ENCODE measurements at places on chromosomes 2 and 18.

DNA sequence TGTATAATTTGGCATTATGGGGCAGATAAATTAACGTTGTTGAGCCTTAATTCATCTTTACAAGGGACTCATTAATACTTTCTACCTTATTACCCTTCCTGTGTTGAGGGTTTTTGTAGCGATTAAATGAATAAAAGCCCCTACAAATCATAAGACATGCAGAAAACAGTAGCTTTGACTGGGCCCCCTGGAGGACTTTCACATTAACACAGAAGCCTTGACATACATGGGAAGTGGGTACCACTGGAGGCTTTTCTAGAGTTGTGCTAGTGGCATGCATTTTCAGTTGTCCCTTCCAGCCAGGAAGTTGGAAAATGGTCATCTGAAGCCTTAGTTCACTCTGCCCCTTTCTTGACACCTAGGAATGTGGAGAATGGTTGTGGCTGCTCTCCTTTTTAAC lies 30.2 kb downstream of the MTA3 start:
- no peak for DNase-seq

GRCh38 chr18:76806301-76806700 lies 16.1 kb upstream of the ZNF236 start:
- DNase-seq, result no peak

- no peak for DNase-seq
Observed at GRCh38 chr2:174776223-174776622, 12.0 kb upstream of the CHRNA1 start.

GRCh38 chr2:234136461-234136860 lies 86.0 kb downstream of the SPP2 start:
- no peak for DNase-seq

GRCh38 chr2:71223767-71224333 lies 3.1 kb downstream of the PAIP2B start:
- DNase-seq, result peak; percentile 52

DNA sequence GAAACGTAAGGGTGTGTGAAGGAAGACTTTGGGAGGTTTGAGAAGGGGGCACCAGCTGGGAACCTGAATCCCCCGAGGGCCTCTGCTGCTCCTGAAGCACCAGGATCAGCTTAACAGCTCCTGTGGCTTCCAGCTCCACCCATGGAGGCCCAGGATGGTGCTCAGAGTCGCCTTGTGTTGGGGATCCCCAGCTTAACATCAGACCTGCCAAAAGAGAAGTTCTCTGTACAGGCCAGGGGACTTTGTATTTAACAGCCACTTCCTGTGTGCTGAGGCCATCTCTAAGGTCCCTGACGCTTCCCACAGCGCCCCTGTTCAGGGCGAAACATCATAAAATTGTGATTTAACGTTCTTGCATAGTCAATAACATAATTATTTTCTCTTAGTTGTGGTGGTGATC lies 77.5 kb downstream of the NCK2 start:
- DNase-seq, result peak; percentile 72

- DNase-seq, result no peak
Observed at GRCh38 chr2:133607679-133608078, 39.4 kb upstream of the NCKAP5 start.

- no peak for DNase-seq
Observed at GRCh38 chr2:239831861-239832489, 193.2 kb downstream of the NDUFA10 start.

GRCh38 chr2:225615514-225615913 lies 216.0 kb downstream of the NYAP2 start:
- no peak for DNase-seq

DNA sequence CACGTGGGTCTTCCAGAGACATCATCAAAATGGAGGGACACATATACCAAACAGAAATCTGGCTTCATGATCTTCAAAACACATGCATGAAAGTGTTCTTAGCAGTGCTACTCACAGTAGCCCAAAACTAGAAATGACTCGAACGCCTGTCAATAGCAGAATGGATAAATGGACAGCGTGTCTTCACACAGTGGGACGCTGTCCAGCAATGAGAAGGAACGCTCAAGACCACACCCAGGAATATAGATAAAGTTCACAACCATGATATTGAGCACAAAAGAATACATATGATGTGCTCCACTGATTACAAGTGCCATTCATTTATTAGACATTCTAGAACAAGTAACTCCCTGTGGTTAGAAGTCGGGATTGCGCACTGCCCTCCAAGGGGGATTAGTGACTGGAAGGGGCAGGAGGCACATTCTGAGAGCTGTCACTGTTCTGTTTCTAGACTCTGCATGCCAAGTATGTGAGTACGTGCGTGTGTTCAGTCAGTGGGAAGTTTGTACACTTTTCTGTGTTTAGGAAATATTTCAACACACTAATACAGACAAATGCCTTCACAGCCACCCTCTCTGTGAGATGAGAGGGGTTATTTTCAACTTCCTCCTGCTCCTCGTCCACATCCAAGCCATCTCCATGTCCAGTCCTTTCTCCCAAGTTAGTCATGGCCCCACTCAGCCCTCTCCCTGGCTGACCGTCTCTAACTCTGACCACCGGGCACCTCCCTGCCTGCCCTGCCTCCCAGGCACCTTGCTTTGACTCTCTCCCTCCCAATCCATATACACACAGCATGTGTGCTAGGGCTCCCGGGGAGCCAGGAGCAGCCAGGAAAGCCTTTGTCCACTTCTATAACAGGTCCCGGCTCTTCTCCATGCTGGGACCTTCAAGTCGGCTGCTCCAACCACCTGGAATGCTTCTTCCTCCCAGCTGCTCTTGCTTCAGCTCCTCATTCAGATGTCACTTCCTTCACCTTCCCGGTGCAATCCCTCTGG lies 26.9 kb upstream of the TNS1 start:
- DNase-seq, result no peak

DNA sequence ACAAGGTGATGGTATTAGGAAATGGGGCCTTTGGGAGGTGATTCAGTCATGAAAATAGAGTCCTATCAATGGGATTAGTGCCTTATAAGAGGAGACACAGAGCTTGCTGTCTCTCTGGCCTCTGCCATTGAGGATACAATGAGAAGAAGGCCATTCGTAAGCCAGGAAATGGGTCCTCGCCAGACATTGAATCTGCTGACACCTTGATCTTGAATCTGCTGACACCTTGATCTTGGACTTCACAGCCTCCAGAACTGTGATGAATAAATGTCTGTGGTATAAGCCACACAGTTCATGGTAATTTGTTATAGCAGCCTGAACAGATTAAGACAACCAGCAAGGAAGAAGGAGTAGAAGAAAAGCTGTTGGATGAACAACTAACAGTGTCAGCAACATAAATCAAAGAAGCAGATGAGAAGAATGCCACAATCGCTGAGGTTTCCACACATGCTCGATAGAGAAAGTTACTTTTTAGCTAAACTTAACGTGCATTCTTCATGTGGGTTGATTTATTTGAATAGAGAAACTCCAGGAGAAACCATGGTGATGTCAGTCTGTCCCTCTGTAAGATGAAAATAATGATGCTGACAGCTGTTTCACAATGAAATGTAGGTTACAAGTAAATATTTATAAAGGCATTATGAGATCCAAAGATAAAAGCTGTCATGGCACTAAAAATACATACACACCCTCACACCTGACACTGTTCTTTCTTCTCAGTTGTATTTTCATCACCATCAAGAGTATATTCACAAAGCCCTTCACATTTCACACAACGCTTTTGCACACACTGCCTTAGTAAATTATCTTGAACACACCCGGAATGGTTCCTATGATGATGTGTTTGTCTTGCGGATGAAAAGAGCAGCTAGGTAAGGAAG lies 153.7 kb upstream of the NCK2 start:
- DNase-seq, result no peak

GRCh38 chr2:39128919-39129391 lies 8.1 kb upstream of the SOS1 start:
- no peak for DNase-seq

DNA sequence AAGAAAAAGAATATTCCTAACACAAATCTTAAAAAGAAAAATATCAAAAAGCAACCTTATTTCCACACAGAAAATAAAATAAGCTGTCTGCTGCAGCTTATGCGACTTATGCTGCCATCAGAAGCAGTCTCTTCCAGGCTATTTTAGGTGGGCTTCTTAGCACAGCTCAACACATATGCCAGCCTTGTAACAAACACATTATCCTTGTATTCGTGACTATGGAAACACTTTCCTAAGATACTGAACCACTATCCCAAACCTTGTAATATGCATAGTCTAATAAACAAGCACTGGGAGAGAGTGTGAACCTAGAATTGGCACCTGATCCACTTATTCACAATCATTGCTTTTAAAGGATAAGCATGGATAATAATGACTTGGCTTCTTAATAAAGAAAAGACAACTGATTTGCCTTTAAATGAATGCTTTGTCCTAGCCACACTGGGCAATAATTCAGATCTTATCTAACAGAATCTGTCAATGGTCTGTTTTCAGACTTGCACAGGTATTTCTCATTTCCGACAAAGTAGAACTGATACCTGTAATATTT lies 40.0 kb upstream of the RNU4ATAC start:
- no peak for DNase-seq

GRCh38 chr18:30616414-30616813 lies 426.1 kb downstream of the DSC3 start:
- DNase-seq, result no peak

- no peak for DNase-seq
Observed at GRCh38 chr2:118698564-118698963, 148.9 kb downstream of the EN1 start.

GRCh38 chr18:22348521-22349316 lies 69.0 kb downstream of the CTAGE1 start:
- DNase-seq, result no peak

GRCh38 chr2:238908960-238909951 lies 61.4 kb downstream of the TWIST2 start:
- no peak for DNase-seq

- peak; percentile 4 for DNase-seq
Observed at GRCh38 chr2:235776531-235776930, 282.7 kb downstream of the AGAP1 start.

DNA sequence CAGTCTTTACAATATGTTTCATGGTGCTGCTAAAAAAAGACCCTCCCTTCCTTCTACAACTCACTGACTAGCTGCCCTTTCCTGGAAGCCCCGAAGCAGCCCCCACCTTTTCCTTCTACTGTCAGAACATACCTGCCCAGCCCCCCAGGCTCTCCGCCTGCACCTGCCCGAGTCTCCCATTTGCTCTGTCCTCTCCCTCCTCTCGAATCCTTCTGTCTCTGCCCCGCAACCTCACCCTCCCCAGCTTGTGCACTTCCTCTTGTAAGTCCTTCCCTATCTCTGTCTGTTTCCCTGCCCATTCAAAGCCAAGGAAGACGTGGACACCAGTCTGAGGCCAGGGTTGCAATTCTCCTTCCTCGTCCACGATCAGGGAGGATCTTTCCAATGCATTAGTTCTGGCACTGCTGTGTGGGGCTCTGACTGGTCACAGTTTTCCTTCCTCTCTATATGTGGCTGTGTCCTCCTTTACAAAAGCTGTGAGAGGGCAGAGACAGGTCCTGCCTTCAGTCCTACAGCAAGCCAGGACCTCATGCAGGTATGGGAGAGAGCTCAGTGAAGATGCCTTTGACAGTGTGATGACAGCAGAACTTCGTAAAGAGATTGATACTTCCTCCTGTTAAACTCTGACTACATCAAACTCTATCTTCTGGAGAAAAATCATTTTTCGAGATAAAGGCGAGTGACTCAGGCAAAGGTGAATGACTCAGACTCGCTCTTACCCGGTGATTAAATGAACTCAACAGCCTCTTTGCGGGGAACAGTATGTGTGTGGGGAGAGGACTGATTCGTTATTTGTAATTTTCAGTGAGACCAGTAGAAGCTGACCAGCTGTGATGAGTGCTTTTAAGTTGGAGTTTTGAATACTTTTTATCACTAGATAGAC lies 14.2 kb downstream of the TNFRSF11A start:
- DNase-seq, result no peak

GRCh38 chr2:214529021-214529420 lies 118.2 kb downstream of the VWC2L start:
- DNase-seq, result no peak

DNA sequence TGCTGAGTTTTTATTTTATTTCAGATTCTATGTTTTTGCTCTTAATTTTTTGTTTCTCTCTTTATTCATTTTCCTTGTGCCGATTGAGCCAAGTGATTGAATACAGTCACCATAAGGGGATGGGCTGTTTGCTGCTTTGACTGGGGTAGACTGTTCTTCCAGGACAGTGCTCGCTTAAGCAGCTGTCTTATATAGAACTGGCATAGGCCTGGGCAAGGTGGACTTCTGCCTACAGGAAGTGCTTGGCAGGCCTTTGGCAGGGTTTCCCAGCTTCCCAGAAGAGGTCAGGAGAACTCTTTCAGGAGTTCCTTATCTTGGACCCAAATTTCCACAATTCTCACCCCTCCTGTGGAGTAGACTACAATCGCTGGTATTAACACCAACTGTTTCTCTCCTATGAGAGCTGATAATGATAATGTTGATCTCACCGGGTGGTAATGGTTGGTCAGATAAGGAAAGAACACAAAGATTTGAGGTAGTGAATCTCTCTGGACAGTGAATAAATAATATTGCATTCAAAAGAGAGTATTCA lies 207.5 kb upstream of the ST6GAL2 start:
- no peak for DNase-seq

- DNase-seq, result no peak
Observed at GRCh38 chr2:120658770-120659158, 76.9 kb upstream of the GLI2 start.

DNA sequence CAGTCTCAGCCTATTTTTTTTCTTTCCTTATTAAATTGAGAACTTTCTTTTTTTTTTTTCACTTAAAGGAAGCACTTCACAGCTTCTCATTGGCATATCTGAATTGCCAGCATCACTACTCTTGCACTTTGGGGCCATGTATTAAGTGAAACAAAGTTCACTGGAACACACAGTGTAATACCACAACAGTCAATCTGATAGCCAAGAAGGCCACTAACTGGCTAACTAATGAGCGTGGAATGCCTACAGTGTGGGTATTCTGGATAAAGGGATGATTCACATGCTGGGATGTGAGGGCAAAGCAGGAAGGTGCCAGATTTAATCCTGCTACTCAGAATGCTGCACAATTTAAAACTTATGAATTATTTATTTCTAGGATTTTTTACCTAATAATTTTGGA lies 11.7 kb upstream of the C18orf63 start:
- no peak for DNase-seq

DNA sequence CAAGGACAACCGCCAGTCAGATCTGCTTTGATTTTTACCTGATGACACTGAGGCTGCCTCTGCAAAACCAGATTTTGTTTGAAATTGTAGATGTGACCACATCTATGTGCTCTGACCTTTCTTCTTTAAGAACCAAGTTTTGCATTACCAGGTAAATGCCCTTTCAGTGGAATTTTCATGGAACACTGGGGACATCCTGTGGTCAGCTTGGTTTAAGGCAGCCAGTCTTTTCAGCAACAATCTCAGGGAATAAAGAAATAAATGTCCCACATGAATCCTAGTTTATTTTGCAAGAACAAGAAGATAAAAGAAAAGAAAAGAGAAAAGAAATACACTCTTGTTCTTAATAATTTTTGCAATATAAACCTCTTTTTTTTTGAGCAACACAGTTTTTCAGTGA lies 90.6 kb downstream of the POU3F3 start:
- peak; percentile 1 for DNase-seq

GRCh38 chr2:165513479-165513878 lies 44.0 kb downstream of the CSRNP3 start:
- DNase-seq, result no peak

- DNase-seq, result no peak
Observed at GRCh38 chr2:38704664-38705063, 38.8 kb downstream of the GALM start.
